HTR-8/SVneo (cell line): ENCODE measurements at places on chromosomes 3 and 15.

GRCh38 chr3:69927571-69927970 lies 72.0 kb upstream of the SAMMSON start:
- no peak for DNase-seq

DNA sequence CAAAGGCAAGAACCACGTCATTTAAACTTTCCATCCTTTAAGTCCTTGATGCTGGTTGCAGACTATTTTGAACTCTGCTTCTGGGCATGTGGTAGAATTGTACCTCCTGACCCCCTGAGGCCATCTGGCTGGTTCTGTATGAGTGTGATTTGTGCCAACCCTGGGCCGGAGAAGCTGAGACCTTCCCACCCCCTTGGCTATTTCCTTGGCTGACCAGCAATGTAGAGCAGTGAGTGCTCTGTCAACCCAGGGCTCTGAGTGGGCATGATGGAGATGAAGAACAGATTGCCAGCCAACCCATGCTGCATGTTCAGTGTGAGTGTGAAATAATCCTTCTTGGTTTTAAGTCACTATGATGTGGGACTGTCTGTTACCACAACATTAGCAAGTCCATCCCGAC lies 82.1 kb upstream of the RASGRP1 start:
- DNase-seq: no peak

- DNase-seq: peak; percentile 66
Observed at GRCh38 chr3:33980252-33980651, 181.8 kb downstream of the PDCD6IP start.

DNA sequence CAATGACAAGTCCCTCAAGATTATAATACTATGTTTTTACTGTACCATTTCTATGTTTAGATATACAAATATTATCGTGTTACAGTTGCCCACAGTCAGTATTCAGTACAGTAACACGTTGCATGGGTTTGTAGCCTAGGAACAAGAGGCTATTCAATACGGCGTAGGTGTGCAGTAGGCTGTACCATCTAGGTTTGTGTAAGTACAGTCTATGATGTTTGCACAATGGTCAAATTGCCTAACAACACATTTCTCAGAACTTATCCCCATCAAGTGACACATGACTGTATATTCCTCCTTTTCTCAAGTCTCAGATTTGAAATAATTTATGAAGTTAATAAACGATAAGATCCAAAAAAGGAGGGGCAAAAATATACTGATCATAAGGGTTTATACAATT lies 21.7 kb downstream of the ZDHHC3 start:
- DNase-seq: no peak

GRCh38 chr3:190019844-190020243 lies 100.9 kb downstream of the P3H2 start:
- DNase-seq: no peak

- no peak for DNase-seq
Observed at GRCh38 chr3:191321019-191321767, 8.0 kb upstream of the CCDC50 start.

- peak; percentile 54 for DNase-seq
Observed at GRCh38 chr3:197426121-197426566, 127.7 kb upstream of the DLG1 start.

- DNase-seq: no peak
Observed at GRCh38 chr3:78565712-78566111, 1202.1 kb downstream of the ROBO1 start.

- DNase-seq: no peak
Observed at GRCh38 chr15:77646104-77646694, 13.5 kb upstream of the LINGO1 start.

DNA sequence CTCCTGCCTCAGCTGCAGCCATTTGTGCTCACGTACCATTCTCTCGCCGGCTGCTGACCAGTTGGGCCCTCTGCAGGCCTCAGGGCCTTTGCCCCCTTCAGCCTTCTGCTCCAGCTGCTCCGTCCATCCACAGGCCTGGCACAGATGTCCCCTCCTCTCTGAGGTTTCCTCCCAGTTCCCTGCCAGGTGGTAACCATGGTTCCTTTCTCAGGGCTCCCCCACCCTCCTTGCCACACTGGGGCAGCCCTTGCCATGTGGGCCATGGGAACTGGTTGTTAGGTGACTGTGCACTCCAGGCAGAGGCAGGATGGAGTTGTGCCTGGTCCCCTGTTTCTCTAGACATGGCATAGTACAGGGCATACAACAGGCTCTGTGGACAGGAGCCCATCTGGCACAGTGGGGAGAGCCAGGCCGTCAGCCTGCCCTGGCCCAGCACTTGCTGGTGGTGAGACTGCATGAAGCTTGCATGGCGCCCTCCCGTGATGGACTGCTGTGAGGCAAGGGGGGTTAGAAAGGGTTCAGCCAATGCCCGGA lies 148.9 kb downstream of the DNAJB8 start:
- no peak for DNase-seq

DNA sequence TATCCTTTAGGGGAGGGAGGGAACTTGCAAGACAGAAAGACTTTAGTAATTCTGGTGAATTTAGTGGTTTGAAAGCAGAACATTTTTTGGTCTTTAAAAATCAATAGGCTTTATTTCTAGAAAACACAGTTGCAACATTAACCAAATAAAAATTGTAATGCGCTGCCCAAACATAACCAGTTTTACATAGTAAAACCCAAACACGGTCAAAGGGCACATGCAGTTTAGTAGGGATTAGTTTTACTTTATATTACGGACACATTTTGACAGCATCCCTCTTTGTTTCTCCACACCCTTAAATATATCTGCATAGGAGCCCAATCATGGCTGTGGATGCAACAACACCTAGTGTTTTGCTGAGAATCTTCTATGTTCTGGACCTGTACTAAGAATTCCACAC lies 156.7 kb downstream of the NR2F2 start:
- no peak for DNase-seq

- no peak for DNase-seq
Observed at GRCh38 chr3:31312400-31312799, 220.3 kb upstream of the STT3B start.

DNA sequence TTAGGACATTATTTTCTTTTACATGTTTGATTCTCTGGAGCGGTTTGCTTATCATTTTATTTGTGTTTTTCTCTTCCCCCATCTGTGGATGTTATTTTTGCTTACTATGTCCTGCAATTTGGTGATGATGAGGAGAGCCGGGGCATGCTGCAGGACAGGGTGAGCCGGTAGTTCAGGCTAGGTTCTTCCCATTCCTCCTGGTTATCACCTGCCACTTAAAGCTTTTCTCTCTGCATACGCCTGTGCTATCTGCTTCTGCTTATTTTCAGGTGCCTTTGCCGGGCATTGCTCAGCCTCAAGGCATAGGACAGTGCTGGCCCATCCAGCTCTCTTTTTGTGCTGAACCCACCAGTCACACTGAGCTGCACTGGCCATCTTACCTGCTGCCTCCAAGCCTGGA lies 85.8 kb downstream of the MCTP2 start:
- no peak for DNase-seq
